Stimulated activated CD8-positive, alpha-beta memory T cell treated with anti-CD3 and anti-CD28 coated beads, Interleukin-7, amount 100 ng/mL, for 1 hour (primary cell): ENCODE measurements at places on chromosomes 4 and X.

DNA sequence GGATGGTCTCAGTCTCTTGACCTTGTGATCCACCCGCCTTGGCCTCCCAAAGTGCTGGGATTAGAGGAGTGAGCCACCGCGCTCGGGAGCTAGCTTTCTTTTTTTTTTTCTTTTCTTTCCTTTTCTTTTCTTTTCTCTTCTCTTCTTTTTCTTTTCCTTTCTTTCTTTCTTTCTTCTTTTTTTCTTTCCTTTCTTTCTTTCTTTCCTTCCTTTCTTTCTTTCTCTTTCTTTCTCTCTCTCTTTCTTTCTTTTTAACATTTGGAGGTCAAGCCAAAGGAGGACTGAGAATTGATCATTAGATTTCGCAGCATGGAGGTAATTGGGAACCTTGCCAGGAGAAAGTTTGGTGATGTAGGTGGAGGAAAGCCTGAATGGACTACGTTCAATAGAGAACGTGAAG lies 67.4 kb downstream of the LARP7 start:
- DNase-seq = no peak

DNA sequence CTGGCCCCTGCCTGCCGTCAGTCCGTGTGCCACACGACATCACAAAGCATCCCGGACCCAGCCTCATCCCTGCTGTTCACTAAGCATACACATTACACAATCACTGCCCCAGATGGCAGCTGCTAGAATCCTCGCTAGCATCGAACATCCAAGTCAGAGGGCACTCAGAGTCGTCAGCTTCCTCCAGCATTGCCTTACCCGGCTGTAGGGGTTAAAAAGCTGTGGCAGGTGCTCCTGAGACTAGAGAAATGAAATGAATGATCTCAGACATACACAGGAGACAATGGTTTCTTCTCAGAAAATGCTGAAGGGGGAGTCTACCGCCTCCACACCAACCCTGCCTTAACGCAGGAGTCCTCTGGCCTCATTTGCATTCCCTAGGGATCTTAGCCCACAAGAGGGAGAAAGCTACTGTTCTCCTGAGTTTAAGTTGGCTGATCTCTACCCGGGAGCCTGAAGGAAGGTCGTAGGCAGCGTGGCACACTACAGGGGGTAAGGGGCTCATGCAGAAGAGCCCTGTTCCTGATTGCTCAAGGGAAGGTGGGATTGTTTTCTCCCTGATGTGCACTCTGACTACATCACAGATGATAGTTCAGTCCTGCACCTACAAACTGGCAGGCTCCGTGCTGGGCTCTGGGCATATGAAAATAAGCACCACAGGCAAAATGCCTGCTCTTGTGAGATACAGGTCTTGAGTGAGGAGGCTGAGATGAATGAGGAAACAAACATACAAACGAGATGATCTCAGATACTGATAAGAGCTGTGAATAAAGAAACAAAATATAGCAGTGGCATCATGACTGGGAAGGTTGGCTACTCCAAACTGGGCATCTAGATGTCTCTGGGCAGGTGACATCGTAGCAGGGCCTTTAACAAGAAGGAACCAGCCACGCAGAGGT lies 2.6 kb upstream of the KIAA0232 start:
- no peak for DNase-seq

DNA sequence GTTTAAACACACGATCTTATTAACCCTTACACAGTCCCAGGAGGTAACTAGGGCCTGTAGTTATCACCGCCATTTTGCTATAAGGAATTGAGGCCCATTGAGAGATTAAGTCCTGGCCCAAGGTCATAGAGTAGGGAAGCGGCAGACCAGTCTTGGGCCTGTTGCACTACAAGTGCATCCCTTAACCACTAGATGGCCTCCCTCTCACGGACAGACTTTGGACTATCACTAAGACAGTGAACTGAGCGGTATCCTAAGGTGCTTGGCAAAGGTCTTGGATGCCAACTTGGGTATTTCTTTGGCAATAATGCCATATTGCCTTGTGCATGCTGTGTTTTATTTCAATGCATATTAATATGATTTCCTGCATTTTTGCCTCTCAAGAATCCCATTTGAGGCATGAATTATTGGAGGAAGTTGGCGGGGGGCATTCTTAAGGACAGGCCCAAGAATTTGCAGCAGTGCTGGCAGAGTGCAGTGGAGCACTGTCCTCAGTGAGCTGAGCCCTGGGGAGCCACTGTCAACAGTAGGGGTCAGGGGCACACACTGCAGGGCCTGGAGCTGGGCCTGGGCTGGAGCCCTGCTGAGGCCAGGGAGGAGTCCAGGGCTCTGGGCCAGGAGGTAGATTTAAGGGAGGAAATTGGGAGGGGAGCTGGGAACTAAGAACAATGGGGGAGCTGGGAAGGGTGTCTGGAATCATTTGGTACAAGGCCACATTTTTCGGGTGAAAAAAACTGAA lies 147.4 kb downstream of the SMIM20 start:
- no peak for DNase-seq

DNA sequence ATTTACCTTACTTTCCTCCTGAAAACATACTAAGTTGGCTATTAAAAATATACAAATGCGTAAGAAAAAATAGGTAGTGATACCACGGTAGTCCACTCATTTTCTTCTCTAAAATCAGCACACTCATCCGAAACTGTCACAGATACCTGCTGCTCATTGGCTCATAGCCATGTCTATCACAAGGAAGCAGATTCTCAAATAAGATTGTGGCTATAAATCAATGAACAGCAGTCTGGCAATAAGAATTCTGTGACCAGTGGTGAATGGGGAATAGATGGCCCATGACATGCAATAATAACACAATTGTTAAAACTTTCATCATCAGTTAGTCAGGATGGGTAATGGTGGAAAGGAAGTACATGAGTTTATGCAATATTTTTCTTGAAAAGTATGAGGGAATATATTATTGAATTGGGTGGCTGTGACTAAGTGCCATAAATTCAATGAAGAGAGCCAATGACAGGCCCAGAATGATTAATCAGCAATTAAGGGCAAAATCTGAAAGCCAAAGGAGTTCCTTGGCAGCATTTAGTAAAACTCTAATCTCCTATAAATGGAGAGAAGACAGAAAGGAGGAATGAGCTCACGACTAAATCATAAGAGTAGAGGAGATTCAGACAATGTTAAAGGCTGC lies 202.3 kb upstream of the NEIL3 start:
- no peak for DNase-seq

GRCh38 chr4:8280158-8280875 lies 10.8 kb downstream of the HTRA3 start:
- no peak for DNase-seq

- no peak for DNase-seq
Measured at GRCh38 chrX:48852857-48853256, 17.4 kb upstream of the PCSK1N start.

DNA sequence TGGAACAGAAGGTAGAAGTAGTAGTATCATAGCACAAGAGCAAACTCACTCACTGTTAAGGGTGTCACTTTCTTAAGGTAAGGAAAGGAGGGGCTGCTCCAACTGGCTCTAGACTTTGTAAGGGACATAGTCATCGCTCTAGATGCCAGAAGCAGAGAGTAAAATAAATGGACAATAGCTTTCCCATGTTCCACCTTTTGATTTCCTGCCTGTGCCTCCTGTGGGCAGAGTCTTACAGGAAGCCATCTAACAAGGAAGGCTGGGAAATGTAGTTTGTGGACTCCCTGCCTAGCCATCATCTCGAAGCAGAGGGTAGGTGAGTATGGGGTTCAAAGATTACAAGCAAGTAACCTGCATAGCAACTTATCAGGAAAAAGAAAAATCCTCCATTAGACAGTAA lies 1.7 kb upstream of the METTL14 start:
- DNase-seq = no peak

DNA sequence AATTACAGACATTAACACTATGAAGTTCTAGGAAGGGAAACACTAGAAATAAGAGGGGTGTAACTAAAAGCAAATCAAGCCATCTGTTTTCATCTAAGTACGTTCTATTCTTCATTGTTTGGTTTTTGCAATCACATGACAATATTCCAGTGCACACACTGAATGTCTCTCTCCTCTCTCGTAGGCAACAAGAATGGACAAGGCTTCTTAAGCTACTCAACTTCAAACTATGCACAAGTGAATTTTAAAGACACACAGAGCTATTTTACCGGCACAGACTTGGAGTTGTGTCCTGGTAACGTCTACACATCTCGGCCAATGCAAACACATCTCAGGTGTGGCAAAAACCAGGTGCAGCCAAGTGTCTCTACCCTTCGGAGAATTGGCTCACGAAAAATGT lies 173.3 kb downstream of the PRKX start:
- DNase-seq = no peak

GRCh38 chr4:114729068-114729738 lies 130.6 kb downstream of the UGT8 start:
- DNase-seq = no peak

GRCh38 chr4:54719378-54719777 lies 61.6 kb downstream of the KIT start:
- no peak for DNase-seq

- no peak for DNase-seq
Measured at GRCh38 chrX:4656419-4656818, 943.0 kb upstream of the PRKX start.

DNA sequence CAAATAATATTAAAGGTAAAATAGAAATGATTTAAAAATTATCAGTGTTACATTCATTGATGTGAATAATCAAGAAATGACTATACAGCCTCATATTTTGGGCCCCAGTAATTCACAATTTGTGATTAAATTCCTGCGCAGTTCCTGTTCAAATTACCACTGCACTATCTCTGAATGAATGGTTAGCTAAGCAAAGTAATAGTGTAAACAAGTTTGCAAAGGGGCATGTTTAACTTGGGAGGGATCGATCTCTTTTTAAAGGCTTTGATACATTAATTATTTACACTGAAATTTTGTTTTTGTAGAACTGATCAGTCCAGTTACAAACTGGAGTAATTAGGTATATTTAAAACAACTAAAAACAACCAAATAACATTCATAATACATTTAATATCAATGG lies 784.4 kb downstream of the RPA4 start:
- no peak for DNase-seq

DNA sequence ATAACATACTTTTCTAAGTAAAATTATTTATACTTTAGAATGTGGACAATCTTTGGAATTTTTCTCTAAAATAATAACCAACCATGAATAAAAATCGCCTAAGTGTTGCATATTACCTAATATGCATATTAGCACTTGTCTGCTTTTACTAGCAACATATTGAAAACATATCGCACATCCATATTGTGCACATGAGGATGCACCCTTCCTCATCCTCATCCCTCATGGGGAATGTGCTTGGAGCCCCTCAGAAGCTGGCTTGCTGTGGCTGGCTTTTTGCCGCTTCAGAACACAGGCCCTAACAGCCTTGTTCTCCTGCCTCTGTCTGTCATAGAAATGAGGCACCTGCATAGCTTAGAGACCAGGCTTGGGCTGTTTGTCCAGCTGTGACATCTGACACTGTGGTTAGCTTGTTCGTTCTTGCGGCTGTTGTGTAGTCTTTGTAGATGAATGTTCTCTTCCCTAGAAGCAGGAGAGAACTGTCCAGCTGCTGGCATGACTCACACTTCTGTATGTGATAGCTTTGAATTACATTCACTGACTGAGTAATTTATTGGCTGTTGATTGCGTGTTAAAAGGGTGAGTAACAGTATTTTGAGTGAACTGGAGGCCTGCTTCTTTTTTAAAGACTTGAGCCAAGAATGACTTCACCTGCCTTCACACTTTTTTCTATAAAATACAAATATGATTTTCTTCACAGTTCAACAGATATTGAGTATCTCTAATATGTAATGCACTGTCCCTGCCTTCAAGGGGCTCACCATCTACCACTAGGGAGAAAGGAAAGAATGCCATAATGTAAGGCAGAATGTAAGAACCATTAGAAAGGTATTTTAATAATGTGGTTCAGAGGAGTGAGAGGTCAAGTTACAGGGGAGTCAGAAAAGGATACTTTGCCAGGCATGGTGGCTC lies 81.9 kb downstream of the HMGB2 start:
- DNase-seq = no peak

DNA sequence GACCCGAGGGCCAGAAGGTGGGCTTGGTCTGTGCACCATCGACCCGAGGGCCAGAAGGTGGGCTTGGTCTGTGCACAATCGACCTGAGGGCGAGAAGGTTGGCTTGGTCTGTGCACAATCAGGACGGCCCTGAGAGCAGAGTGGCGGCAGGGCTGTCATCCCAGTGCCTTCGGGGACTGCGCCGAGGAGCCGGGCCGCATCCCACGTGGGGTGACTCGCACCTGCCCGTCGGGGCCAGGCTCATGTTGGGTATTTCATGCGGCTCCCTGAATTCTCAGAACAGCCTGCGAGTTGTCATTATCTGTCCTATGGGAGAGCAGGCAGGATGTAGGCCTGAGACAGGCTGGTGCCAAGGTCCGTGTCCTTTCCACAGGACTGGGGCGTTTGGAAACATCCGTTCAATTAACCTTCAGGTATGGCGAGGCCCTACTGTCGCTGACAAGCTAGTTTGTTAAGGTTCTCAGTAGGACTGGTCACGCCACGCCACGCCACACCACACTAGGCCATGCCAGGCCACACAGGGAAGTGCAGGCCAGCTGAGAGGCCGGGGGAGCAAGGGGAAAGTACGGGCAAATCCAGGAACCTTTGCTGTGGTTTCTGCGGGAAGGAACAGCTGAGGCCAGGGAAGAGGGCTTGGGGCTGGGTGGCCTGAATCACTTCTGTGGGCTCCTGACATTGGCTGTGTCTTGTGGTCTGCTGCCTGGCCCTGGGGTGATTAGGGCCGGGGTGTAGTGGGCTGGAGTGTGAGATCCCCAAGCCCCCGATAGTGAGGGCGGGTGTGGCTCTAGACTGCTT lies 182.9 kb downstream of the AFAP1 start:
- no peak for DNase-seq

- no peak for DNase-seq
Measured at GRCh38 chrX:47241201-47242011, 8.6 kb downstream of the USP11 start.

- DNase-seq = no peak
Measured at GRCh38 chr4:168723020-168723419, 226.2 kb downstream of the PALLD start.
